ENCODE measurements at places on chromosomes 16 and 17.

DNA sequence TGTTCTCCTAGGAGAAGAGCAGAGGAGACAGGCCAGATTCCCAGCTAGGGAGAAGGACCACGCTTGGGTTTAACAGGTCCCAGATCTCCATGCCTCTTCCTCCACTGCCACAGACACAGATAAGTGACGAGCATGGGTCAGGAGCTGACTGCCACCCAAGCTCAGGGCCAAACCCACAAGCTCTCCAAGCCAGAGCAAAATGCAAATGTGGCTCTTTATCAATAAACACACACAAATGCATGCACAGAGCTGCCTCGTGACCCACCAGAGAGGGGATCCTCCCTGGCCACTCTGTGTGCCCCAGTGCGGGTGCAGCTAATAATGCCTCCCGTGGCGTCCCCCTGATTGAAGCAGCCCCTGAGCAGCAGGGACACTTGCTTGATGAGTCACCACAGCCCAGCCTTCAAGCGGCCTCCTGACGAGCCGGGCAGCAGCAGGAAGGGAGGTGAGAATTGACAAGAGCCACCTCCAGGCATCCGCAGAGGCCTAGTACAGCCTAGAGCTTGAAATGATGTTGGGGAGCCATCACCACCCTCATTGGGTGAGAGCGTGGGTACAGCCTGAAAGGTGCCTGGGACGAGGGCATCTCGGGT lies 143.9 kb downstream of the CCDC182 start:
- DNase-seq = no peak

GRCh38 chr16:70752426-70752825 lies 48.5 kb downstream of the VAC14 start:
- DNase-seq = no peak

GRCh38 chr16:81537721-81538561 lies 93.3 kb downstream of the CMIP start:
- no peak for DNase-seq

- DNase-seq = no peak
These were observed 2.6 kb downstream of the NHERF2 start for GRCh38 chr16:2029350-2029749.

DNA sequence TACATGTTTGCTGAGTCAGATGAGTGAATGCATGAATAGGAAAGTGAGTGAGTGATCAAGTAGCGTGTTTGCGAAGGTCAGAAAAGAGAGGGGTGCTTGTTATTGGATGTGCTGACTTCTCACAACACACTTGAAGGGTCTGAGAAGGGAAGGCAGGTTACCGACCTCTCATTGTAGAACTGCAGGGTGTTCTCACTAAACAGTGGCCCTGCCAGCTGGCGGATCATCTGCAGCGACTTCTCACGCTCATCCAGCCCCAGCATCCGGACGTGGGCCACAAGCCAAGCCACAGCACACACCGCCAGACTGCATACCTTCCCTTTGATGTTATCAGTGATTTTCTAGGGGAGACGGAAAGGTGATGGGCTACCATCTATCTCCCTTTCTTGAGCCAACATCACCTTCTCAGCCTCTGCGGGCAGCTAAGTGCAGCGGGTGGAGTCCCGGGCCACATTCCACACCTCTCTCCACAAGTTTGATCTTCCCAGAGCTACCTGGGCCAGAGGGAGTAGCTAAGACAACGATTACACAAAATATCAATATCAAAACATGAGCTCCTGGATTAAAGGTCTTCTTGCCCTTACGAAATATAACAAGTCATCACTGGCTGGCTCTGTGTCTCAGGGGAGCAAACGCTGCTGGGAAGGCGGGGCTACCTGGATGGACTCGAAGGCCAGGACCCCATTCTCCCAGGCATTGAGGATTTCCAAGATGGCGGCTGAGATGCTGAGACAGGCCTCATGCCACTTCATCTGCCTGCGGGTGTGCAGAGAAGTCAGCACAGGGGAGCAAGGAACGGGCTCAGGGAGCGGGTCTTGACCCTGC lies 11.0 kb downstream of the CSF3 start:
- DNase-seq = no peak

- no peak for DNase-seq
These were observed 21.7 kb upstream of the CDH13 start for GRCh38 chr16:82605076-82605475.

GRCh38 chr16:69286941-69287713 lies 24.0 kb upstream of the VPS4A start:
- DNase-seq = peak; percentile 53

DNA sequence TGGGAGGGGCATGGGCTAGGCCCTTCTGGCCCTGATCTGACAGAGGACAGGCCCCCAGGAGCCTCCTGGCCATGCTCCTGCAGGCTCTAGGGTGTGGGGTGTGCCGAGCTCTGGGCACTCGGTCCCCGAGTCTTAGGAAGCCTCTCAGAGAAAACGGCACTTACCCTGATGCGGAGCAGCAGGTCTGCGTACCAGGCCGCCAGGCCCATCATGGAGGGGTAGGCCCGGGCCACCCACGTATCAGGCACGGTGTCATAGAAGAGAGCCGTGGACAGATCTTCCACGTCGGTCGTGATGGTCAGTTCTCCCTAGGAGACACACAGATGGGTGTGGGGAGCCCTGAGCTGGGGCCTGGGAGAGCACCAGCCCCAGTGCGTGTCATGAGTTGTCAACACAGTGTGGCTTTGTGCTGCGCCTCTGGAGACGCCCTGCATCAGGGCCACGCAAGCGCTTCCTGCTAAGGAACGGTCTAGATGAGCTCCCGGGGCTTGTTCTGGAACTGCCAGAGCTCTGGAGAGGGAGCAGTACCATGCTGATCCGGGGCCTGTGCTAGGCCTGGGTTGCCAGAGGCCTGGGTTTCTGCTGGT lies 47.9 kb downstream of the PGS1 start:
- DNase-seq = no peak

DNA sequence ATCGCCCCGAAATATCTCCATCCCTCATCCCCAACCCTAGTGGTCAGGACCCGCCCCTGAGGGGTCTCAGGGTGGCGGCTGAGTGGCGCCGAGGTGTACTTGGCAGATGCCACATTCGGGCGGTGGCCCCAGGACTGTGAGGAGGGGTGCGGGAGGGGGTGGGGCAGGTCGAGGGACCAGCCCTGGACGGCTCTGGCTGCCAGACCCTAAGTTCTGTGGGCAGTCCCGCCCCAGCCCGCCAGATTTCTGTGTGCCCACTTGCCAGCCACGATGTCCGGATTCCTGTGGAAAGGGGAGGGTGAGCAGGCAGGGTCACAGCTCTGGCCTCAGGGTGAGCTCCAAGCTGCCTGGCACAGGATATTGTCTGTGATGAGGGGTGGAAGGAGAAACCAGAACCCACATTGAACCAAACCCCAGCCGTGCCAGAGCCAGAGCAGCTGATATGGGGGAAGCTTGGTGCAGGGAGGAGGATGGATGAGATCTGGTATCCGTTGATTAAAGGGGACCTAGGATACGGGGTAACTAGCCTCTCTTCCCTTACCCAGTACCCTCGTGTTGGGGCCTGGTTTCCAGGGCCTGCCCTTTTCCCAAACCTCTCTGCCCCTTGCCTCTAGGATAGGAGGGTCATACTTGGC lies 1.1 kb upstream of the CHAD start:
- DNase-seq = no peak

- DNase-seq = no peak
These were observed 223.2 kb upstream of the PSMD7 start for GRCh38 chr16:74073456-74073855.

DNA sequence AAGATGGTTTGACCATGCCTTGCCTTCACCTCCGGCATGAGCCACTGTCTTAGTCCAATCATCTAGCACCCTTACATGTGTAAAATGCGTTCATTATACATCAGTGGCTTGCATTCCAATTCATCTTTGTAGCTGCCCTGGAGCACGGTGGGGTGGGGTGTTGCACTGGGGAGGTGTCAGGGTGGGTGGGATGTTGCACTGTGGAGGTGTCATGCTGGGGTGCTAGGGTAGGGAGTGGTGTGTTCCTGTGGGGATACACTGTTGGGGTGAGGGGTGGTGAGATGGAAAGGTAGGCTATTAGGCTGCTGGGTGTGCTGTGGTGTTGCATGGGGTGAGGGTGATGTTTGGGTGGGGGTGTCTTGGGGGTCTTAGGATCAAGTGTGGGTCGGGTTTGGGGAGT lies 47.0 kb downstream of the NLRC5 start:
- no peak for DNase-seq

GRCh38 chr16:56357241-56357764 lies 68.0 kb downstream of the AMFR start:
- DNase-seq = no peak

GRCh38 chr16:35391328-35391727 lies 1931.9 kb downstream of the TP53TG3F start:
- peak; percentile 58 for DNase-seq

GRCh38 chr17:77593081-77593480 lies 365.4 kb upstream of the TNRC6C start:
- DNase-seq = no peak

DNA sequence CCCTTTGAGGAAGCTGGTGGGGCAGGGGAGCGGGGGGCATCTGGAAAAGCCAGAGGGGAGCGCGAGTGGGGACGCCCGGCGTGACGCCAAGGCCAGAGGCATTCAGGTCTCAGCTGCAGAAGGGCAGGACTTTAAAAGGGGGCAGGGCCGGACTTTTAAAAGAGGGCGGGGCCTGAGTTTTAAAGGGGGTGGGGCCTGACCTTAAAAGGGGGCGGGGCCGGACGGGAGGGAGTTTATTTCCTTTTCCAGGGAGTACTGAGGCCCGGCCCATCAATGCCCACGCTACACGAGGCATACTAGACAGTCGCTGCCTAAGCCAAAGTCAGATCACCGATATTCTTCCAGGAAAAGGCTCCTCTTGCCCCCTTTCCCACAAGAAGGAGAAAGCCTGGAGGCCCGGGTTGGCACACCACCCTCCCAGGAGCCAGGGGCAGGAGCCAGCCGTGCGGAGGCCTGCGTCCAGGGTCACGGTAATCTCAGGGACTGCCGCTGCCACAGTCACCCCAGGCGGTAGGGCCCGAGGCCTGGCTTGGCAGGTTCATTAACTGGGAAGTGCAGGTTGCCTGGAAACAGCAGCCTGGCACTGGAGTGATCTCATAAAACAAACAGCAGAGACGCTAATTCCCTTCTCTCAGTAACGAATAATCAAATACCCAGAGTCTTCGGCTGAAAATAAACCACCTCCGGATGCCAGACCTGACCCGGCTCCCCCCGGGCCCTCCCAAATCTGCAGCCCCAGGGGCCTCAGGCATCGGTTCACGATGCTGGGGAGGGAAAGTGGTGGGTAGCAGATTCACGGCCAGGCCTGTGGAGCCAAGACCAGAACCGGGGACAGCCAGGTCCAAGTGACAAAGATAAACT lies 90.7 kb downstream of the TIMM22 start:
- no peak for DNase-seq

DNA sequence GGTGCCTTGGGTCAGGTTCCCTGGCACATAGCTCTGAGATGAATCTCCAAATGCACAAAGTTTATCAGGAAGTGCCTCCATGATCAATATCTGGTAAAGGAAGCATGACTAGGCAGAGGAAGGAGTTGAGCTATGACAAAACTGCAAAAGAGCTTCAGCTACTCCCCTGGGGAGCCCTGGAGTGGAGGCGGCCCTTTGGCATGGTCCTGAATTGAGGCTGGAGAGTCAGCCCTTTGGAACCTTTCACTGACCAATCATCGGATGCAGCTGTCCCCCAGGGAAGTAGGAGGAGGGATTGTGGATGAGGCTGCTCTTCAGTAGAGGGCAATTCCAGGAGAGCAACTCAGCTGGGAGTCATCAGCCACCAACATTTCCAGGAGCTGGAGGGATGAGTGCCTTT lies 46.1 kb upstream of the NLRP1 start:
- DNase-seq = no peak

DNA sequence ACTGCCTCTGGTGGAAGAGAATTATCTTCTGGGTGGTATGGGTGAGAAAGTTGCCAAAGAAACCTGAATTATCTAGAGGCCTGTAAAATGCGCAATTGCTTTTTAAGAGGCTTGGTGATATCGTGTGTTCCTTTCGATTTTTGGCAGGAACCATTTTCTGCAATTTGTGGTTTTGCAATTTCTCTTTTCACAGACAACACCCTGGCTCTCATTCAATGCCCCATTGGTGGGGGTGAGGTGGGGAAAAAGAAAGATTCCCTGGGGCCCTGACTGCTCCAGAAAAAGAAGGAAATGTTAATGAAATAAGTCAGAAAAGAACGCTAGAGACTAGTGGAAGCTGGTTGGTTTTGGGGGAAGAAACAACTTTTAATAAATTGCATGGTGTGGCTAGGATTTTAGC lies 77.4 kb downstream of the ANKFN1 start:
- DNase-seq = peak; percentile 38
